ENCODE measurements at places on chromosomes 1 and 21. TPM values are rescaled to one million over a fixed set of nuclear protein-coding genes. Genes with fewer than 3 reads are reported as not detected.

BATF3 gene
- 147 TPM for total RNA-seq

DNA sequence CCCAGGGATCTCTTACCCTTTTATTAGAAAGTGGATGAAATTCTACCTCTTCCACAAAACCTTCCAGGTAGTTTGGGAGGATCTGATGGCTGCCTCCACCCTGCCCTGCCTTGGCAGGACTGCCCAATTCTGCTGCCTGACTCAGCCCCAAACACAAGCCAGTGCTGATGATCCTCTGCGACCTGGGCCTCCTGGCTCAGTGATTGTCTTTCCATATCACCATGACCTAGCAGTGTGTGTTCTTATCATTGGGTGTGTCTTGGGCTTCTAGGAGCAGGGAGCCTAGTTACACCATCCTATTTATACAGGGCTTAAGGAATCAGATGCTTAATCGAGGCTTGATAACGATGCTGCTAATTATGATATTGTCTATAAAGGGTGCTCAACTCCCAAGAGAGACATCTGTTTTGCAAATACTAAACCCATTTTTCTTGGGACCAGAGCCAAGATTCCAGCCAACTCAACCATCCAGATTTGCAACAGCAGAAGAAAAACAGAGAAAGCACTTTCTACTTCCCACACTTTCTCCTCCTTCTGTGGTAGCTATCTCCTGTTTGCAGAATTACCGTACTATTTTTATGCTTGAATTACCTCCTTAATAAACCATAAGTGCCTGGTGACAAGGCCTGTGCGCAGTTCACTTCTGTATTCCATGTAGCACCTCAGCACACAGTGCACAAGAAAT is 36.5 kb upstream of the KIF21B start:
- no peaks in the 10 kb centered on the region for H3K27me3 ChIP-seq
- no peak overlapping the region for H3K27ac ChIP-seq
- DNase-seq = no peak
- no peaks in the 10 kb centered on the region for H3K36me3 ChIP-seq
- H3K4me3 ChIP-seq = no peak overlapping the region

- H3K4me3 ChIP-seq = no peak overlapping the region
- no peak overlapping the region for H3K27ac ChIP-seq
- H3K4me1 ChIP-seq = no peaks in the 10 kb centered on the region
These were observed 38.3 kb downstream of the SPSB1 start for GRCh38 chr1:9331016-9331415.

F13B gene
- total RNA-seq = not detected

DNA sequence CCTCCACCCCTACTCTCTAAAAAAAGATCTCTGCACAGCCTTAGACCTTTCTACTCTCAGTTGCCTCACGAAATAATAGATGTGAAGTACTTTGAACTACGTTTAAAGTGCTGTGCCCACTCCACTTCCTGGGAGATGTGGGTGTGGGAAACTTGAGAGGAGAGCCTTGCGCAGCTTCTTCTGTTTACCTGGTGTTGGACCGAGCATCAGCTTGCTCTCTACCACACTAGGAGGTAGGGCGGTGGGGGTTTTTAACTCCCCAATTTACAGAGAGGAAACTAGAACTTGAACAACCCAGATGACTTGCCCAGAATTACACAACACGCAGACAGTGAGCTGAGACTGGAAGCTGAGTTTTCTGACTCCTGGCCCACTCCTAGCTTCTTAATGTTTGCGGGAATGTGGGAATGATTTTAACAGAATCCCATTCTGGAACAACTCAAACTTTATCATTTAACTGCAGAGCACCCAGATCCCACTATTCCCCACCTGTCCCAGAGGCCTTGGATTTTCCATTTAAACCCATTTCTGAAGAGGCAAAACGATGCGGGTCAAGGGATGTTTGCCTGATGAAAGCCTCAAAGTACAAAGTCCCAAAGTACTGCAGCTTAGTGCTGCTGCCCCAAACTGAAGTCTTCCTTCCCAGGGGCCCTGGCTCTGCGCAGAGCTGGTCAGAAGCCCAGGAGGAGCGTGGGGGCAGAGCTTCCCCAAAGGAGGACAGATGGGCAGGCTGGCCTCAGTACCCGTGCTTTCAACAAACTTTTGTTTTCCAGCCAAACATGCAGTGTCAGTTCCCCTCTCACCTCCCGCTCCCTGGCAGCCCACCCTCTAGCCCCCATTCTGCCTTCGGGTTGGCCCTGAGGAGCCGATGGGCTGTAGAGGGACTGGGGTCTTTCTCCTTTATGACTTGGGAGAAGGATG is 19.0 kb downstream of the BTG2 start:
- H3K36me3 ChIP-seq = no peaks in the 10 kb centered on the region
- peak overlapping the region; percentile 28 for H3K27ac ChIP-seq
- peak; percentile 74 for DNase-seq
- H3K4me1 ChIP-seq = peaks cover 90% of the 10 kb centered on the region
- no peaks in the 10 kb centered on the region for H3K27me3 ChIP-seq

- no peak overlapping the region for H3K4me3 ChIP-seq
- H3K27me3 ChIP-seq = peaks cover 4% of the 10 kb centered on the region
These were observed 174.4 kb upstream of the GALNT2 start for GRCh38 chr1:229892515-229893117.

DNA sequence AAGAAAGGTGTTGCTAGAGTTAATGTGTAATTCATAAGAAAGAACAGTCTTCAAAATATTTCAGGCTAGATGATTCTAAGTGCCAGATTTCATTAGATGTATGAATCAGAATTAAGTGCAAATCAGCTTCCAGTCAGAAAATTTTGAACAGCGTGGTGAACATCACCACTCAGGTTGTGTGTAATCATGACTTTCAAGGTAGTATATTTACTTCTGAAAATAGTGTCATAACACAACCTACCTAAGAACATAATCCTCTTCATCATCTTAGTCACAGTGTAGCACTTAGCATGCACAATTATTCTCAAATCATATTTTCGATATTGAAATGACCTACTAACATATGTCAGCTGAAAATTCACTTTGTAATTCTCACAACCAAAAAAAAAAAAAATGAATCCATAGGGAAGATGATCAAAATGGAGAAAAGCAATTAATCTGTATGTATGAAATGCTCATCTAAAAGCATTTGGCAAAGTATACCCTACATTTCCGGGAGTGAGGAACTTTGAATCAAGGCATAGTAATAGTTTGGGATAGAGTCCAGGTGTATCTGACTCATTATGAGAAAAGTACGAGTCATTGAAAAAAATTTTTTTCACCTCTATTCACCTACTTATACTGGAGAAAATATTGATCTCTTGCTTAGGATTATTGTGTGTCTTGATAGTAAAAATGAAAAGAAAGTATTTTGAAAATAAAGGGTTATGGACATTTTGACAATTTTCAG is 221.8 kb upstream of the CHRM3 start:
- DNase-seq = no peak
- no peaks in the 10 kb centered on the region for H3K27me3 ChIP-seq
- H3K4me1 ChIP-seq = no peaks in the 10 kb centered on the region

DNA sequence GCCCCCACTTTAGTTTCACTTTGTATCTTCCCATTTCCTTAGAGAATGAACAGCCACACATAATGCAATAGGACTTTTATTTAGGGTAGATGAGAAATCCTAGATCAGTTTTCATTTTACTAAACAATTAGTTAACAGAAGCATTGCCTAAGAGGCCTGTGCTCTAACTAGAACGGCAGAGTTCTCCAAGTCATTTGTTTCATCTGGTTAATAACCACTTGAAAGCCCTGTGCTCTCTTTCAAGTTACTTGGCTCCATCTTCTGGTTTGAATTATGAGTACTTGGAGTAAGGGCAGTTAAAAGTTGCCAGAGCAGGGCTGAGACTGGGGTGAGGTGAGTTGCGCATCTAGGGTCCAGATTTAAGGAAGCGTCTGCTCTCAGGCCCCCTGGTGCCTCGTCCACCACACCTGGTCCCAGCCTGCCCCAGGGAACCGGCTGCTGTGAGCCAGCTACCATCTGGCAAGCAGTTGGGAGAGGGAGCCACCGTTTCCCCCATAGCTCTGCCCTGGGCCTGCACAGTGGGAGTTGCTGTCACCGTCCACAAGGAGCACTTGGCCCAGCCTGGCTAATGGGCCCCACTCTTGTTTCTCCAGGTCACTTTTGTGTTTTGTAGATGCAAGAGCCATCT is 18.1 kb upstream of the SLC44A3 start:
- no peak overlapping the region for H3K27ac ChIP-seq
- peaks cover 6% of the 10 kb centered on the region for H3K27me3 ChIP-seq
- no peak for DNase-seq
- no peak overlapping the region for H3K4me3 ChIP-seq
- no peaks in the 10 kb centered on the region for H3K36me3 ChIP-seq

GRCh38 chr1:25617625-25618432 is 1.2 kb downstream of the MAN1C1 start:
- H3K27me3 ChIP-seq = no peaks in the 10 kb centered on the region
- peaks cover 61% of the 10 kb centered on the region for H3K4me1 ChIP-seq
- H3K4me3 ChIP-seq = peak overlapping the region; percentile 45
- no peak for DNase-seq

GRCh38 chr1:118154220-118154619 is 30.8 kb downstream of the SPAG17 start:
- H3K4me1 ChIP-seq = no peaks in the 10 kb centered on the region
- no peaks in the 10 kb centered on the region for H3K27me3 ChIP-seq
- no peak for DNase-seq
- H3K27ac ChIP-seq = no peak overlapping the region

DNA sequence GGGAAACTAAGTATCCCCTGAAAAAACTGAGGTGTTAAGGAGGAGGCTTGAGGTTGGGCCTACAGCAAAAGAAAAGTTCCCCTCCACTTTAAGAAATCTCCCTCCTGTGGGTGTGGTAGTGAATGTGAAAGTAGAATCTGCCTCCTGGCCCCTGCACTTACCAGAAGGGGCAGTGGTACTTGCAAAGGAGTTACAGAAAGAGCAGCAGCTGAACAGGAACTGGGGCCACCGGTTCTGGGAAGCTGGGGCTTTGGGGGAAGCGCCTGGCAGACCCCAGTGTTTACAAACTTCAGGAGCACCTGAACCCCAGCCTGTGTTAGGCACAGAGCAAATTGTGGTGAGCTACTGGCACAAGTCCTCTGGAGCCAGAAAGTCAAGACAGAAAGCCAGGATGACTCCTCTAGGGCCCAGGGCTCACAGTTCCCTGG is 250.2 kb upstream of the FGGY start:
- H3K4me3 ChIP-seq = no peak overlapping the region
- H3K27ac ChIP-seq = no peak overlapping the region
- H3K27me3 ChIP-seq = no peaks in the 10 kb centered on the region
- H3K36me3 ChIP-seq = no peaks in the 10 kb centered on the region
- peaks cover 38% of the 10 kb centered on the region for H3K4me1 ChIP-seq

DNA sequence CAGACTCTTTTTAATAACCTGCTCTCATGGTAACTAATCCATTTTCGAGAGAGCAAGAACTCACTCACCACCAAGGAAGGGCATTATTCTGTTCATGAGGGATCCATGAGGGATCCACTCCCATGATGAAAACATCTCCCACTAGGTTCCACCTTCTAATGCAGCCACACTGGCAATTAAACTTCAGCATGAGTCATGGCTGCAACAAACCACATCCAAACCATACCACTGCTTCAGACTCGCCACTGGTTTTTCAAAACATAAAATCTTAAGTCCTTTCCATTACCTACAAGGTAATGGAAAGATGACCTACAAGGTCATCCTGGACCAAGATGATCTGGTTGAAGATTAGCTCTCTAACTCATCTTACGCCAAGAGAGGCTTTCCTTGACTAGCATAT is 405.1 kb downstream of the VAV3 start:
- DNase-seq = no peak
- no peaks in the 10 kb centered on the region for H3K4me1 ChIP-seq
- no peaks in the 10 kb centered on the region for H3K27me3 ChIP-seq
- H3K36me3 ChIP-seq = no peaks in the 10 kb centered on the region
- no peak overlapping the region for H3K4me3 ChIP-seq

DNA sequence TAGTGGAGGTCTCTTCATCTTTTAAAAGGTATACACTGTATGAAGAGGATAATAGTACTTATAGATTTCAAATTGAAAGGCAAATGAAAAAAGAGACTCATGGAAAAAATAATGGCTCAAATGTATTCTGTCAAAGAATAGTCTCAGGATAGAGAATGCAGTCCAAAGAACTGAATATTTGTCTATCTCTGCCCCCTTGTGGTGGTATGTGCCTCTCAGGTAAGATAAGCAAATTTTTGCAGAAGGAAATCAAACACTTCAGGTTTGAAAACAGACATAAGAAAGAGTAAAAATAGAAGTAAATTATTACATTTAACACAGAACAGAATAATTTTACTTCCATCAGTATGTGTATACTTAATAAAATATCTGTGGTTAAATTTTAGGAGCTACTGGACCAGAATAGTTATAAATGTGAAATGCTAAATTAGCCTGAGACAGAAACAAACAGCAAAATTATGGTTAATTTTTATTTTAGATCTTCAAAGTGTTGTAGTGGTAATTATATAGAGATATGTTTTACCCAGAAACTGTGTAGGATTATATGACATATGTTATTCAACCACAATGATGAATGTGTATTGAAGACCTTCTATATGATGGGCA is 164.4 kb upstream of the PALMD start:
- H3K4me1 ChIP-seq = no peaks in the 10 kb centered on the region
- H3K27me3 ChIP-seq = no peaks in the 10 kb centered on the region
- no peaks in the 10 kb centered on the region for H3K36me3 ChIP-seq
- DNase-seq = no peak

GRCh38 chr1:99758073-99758511 is 8.3 kb downstream of the FRRS1 start:
- H3K27me3 ChIP-seq = no peaks in the 10 kb centered on the region
- H3K36me3 ChIP-seq = no peaks in the 10 kb centered on the region
- H3K27ac ChIP-seq = no peak overlapping the region
- DNase-seq = no peak
- no peaks in the 10 kb centered on the region for H3K4me1 ChIP-seq

GRCh38 chr1:37561133-37562132 is 4.7 kb downstream of the DNALI1 start:
- peaks cover 13% of the 10 kb centered on the region for H3K36me3 ChIP-seq
- no peaks in the 10 kb centered on the region for H3K27me3 ChIP-seq
- no peak overlapping the region for H3K4me3 ChIP-seq
- no peaks in the 10 kb centered on the region for H3K4me1 ChIP-seq
- DNase-seq = peak; percentile 8
- no peak overlapping the region for H3K27ac ChIP-seq

GRCh38 chr1:30619619-30620018 is 103.8 kb downstream of the MATN1 start:
- H3K36me3 ChIP-seq = no peaks in the 10 kb centered on the region
- H3K27ac ChIP-seq = no peak overlapping the region
- H3K4me1 ChIP-seq = no peaks in the 10 kb centered on the region
- DNase-seq = no peak
- H3K4me3 ChIP-seq = no peak overlapping the region
- no peaks in the 10 kb centered on the region for H3K27me3 ChIP-seq

FOXD2 gene
- total RNA-seq = 0.22 TPM

DNA sequence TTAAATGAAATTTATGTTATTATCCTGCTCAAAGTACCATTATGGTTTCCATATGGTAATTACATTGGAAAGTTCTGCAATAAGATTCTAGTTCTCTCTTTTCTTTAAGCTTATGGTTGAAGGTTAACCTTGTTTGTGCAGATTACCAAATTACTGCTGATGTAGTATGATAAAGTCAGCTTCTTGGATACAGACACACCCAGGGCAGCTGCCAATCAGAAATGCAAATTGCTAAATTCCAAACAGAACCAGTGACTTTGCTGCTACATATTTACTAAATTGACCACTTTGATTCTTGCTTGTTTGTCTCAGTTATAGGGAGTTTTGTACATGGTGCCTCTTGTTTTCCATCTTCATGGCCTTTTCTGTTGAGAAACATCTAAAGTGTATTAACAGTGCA is 26.5 kb downstream of the GNAT2 start:
- H3K27ac ChIP-seq = no peak overlapping the region
- H3K4me3 ChIP-seq = no peak overlapping the region
- no peaks in the 10 kb centered on the region for H3K27me3 ChIP-seq
- no peaks in the 10 kb centered on the region for H3K4me1 ChIP-seq

VPS72 gene
- 84.4 TPM for total RNA-seq

LCE1A gene
- not detected for total RNA-seq
